Mucosa of gallbladder (tissue), 1 donor: ENCODE measurements at places on chromosomes 2 and 18. TPM values are rescaled to one million over a fixed set of nuclear protein-coding genes. Genes with fewer than 3 reads are reported as not detected.

The SERPINB8 gene
- 19.5 TPM for total RNA-seq

The PRKAG3 gene
- not detected for total RNA-seq

The CD207 gene
- 0.52 TPM for total RNA-seq

DNA sequence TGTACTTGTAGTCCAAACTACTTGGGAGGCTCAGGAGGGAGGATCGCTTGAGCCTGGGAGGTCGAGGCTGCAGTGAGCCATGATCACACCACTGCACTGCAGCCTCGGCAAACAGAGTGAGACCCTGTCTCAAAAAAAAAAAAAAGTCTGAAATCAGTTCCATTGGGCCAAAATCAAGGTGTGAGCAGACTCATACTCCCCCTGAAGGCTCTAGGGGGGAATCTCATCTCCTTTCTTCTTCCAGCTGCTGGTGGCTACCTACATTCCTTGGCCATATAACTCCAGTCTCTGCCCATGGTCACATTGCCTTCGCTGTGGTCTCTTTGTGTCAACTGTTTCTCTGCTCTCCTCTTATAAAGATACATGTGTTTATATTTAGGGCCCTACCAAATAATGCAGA, 234.0 kb downstream of the LRRTM1 start:
- no peak for DNase-seq

GRCh38 chr2:152518641-152519580, 183.9 kb downstream of the FMNL2 start:
- DNase-seq, result no peak

- DNase-seq, result no peak
Measured at GRCh38 chr2:206701952-206702605, 16.1 kb downstream of the DYTN start.

GRCh38 chr2:239122421-239123110, 274.7 kb downstream of the TWIST2 start:
- no peak for DNase-seq

DNA sequence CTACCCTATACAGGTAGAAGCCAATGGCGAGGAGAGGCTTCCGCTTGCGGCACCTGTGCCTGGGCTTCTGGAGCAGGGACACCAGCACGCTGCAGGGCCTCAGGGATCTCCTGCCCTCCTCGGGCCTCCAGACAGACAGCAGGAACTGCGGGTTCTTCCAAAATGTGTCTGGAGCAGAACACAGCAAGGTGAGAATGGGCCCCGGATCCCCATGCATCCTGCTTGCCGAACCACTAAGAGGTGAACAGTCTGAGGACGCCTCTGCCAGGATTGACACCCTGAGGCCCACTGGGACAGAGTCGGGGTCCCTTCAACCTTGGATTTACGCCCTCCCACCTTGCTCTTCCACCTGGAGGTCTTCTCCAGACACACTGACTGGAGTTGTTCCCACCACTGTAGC, 25.4 kb downstream of the CAPN14 start:
- no peak for DNase-seq

GRCh38 chr2:43222475-43223309, 3.7 kb downstream of the ZFP36L2 start:
- DNase-seq, result no peak

GRCh38 chr2:172615727-172616261, 59.9 kb downstream of the PDK1 start:
- DNase-seq, result no peak

DNA sequence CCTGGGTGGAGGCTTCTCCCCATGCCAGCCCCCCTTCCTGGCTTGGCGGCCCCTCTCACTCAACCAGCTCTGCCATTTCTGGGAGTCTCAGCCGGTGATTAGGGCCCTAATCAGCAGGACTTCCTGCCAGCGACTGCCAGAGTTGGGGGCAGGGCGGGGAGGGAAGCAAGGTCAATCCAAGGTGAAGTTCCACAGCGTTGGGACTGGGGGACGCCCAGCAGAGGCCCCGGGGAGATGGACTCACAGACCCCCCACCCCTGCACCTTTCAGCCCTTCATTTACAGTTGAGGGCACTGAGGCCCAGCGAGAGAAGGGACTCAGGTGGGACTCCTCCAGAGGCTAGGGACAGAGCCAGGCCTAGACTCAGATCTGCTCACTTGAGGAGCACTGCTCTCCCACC, 65.3 kb downstream of the TNS1 start:
- no peak for DNase-seq

GRCh38 chr18:47975105-47975504, 44.6 kb upstream of the SMAD2 start:
- DNase-seq, result no peak
